NCI-H460 (cell line): ENCODE measurements at places on chromosomes 16 and 17.

GRCh38 chr17:67412032-67412431 lies 35.0 kb downstream of the PITPNC1 start:
- DNase-seq, result no peak

- no peak for DNase-seq
Observed at GRCh38 chr16:65697521-65697920, 575.7 kb upstream of the CDH11 start.

GRCh38 chr16:78770353-78771091 lies 671.1 kb downstream of the WWOX start:
- DNase-seq, result peak; percentile 5

- DNase-seq, result no peak
Observed at GRCh38 chr16:13793841-13794409, 126.0 kb upstream of the ERCC4 start.

DNA sequence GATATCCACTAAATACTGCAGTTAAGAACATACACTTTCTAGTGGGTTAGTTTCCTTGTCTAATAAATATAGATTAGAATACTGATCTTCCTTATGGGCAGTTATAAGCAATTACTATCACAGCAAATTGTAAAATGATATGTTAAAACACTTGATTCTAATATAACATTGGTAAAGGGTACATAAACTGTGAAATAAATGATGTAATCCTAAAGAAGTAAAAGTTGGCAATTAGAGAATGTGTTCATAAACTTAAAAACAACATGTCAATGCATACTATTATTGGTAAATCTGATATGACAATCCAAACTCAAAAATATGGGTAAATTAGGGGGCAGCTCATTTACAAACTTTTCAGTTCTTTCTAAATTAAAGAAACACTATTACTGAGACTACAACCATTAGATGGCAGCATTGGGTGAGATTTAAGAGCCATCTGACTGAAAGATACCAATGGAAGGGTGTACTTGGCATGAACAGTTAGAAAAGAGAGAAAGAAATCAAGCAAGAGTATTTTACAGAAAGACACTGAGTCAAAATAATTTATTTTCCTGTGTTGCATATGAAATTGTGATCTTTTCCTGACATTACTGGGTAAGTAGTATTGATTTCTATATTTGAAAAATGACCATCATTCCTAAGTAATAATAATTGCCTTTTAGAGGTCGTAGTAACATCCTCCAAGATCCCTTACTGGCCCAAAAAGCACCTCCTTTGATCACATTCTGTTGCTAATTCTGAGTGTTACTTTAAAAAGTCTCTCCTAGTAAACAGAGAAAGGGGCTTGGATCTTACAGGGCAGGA lies 119.6 kb downstream of the SPAG9 start:
- DNase-seq, result peak; percentile 70

DNA sequence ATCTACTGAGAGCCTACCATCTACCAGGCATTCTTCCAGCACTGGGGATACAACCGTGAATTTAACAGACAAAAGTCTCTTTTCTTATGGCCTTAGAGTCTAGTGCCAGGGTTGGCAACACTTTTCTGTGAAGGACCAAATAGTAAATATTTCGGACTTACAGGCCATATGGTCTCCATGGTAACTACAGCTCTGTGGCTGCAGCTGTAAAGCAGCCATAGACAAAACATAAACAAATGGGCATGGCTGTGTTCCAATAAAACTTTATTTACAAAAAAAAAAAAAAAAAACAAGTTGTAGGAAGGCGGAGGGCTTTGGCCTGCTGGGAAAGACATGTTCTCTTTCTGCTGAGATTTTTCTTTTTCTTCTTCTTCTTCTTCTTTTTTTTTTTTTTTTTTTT lies 98.7 kb downstream of the ABCC12 start:
- no peak for DNase-seq

- no peak for DNase-seq
Observed at GRCh38 chr16:79592186-79592585, 8.4 kb downstream of the MAF start.

DNA sequence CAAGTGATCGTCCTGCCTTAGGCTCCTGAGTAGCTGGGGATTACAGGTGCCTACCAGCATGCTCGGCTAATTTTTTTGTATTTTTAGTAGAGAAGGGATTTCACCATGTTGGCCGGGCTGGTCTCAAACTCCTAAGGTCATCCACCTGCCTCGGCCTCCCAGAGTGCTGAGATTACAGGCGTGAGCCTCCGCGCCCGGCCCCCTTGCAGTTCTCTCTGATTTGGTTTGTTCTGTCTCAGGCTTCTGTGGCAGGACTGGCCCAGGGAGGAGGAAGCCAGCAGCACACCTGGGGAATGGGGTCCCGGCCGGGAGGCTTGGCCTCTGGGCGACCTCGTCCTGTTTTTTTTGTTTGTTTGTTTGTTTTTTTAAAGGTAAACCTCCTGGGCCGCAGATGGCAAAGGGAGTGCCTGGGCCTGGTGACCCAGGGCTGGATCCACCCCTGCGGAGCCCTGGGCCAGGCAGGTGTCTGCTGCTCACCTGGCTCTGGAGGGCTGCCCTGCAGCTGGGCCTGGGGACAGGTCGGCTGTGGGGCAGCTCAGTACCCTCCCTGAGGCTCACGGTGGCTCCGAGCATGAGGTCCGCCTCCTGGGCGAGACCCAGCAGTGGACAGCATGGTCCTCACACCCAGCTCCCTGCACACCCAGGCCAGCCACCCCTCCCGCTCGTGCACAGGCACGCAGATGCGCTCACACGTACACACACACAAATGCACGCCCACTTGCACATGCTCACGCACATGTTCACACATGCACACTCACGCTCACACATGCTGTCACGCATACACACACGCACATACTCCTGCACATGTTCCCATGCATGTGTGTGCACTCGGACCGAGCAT lies 3.3 kb upstream of the NUDT16L1 start:
- no peak for DNase-seq

DNA sequence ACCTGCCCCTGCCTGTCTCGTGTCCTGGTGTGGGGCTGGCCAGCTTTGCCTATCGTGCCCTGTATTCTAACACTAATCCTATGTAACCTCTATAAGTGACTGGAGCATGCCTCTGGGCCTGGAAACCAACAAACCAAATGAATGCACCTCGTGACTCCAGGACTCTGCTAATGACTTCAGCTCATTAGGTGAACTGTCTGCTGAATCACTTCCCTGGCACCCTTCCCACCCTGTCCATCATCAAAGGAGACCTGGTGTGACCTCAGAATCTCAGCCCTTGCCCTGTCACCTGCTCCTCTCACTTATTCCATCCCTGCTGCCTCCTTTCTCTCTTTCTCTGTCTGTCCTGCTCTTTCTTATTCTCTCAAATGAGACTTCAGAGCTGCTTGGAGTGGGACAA lies 322.4 kb downstream of the CBLN1 start:
- no peak for DNase-seq

GRCh38 chr17:40356990-40357881 lies 7.3 kb downstream of the GJD3 start:
- no peak for DNase-seq

DNA sequence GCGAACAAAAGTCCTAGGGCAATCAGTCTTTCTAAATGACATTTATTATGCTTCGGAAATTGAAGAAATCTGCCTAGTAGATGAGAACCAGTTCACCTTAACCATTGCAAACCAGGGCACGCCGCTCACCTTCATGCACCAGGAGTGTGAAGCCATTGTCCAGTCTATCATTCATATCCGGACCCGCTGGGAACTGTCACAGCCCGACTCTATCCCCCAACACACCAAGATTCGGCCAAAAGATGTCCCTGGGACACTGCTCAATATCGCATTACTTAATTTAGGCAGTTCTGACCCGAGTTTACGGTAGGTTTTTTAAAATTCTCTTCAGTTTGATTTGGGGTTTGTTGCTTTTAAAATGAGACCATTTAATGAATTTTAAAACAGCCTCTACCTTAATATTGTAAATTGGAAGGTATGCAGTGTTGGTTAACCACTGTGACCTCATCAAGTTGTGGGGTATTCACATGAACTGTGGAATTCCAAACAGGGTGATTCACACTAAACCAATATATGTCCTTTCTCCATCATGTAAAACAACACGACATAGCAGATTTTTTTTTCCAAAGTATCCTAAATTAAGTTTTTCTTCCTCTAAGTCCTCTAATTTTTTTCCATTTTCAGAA lies 6.2 kb upstream of the EVI2A start:
- DNase-seq, result no peak

- DNase-seq, result no peak
Observed at GRCh38 chr16:84199861-84200260, 8.9 kb downstream of the ADAD2 start.

DNA sequence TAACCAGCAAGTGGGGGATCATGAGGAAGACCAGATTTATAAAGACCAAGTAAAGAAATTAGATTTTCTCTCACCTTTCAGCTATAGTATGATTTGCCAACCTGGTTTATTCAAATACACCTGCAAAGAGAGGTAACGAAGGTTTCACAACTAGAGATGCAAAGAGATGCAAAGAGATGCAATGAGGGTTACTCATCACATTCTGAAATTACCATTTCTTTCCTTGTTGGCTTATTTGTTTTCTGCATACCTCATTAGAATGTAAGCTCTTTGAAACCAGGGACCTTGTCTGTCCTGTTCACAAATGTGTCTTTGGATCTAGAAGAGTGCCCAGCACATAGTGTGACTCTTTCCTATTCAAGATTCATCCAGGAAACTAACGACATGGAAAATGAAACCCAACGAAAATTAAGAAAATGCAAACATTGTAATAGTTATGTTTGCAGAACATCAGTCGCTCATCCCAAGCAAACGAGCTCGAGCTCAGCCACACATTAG lies 9.0 kb upstream of the LONP2 start:
- no peak for DNase-seq

- DNase-seq, result peak; percentile 48
Observed at GRCh38 chr17:68512960-68513474, 787 bp downstream of the PRKAR1A start.

DNA sequence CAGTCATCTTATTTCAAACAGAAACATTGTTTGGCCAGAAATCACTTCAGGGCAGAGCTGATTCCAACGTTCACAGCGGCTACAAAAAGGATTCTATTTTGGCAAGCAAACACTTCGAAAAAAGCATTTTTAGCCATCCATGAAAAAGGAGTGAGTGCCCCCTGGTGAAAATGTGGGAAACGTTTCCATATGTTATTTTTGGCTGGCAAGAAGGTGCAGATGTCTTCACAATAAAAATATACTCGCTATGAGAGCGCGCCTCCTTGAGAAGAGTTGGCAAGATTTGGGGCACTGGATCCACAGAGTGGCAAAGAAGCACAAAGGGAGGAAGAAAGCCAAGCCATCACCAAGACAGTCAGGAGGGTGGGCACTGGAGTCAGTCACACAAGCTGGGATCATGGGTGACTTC lies 191.1 kb downstream of the CHD9NB start:
- DNase-seq, result no peak

GRCh38 chr16:17770104-17770503 lies 299.3 kb upstream of the XYLT1 start:
- no peak for DNase-seq

GRCh38 chr16:11833951-11834695 lies 17.2 kb downstream of the RSL1D1 start:
- peak; percentile 60 for DNase-seq

DNA sequence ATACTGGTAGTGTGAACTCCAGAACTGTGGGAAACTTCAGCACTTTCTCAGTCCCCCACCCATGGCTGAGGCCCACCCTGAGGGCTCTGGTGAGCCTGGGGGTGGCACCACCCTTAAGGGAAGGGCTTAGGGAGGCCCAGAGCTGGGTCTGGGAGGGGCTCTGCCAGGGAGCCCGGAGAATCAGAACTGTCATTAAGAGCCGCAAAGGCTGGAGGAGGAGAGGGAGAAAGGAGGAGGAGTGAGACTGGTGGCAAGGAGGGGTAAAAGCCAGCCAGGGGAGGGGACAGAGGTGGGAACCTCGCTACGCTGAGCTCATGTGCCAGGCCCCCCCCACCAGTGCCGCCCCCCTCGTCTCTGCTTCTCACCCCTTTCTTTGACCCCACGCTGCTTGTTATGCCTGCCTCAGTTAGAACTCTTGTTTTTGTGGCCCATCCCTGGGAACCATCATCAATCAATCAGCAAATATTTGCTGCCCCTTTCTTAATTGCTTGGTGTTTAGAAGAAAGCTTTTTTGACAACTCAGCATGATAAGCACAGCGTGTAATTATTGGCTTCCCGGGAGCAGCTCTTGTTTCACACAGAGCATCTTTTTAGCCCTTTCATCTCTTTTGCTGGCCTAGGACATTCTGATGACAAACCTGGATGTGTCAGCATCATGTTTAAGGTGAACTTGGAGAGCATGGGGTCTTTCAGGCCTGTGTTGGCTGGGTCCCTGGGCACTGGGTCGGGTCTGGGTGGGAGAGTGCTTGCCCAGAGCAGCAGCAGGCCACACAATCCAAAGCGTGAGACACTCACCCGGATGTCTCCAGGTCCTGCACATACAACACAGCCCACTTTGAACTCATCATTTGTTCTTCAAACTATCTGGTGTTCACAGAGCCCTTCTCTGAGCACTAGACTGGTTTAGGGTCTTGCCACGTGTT lies 77.7 kb downstream of the NETO2 start:
- DNase-seq, result no peak
